ENCODE measurements at places on chromosomes 16 and 17. TPM values are rescaled to one million over a fixed set of nuclear protein-coding genes. Genes with fewer than 3 reads are reported as not detected.

- DNase-seq: no peak
- no peaks in the 10 kb centered on the region for H3K4me1 ChIP-seq
- no peaks in the 10 kb centered on the region for H3K27me3 ChIP-seq
- no peaks in the 10 kb centered on the region for H3K36me3 ChIP-seq
- no peak overlapping the region for H3K27ac ChIP-seq
- H3K4me3 ChIP-seq: no peak overlapping the region
Observed at GRCh38 chr17:26818736-26819135, 475.2 kb upstream of the WSB1 start.

DNA sequence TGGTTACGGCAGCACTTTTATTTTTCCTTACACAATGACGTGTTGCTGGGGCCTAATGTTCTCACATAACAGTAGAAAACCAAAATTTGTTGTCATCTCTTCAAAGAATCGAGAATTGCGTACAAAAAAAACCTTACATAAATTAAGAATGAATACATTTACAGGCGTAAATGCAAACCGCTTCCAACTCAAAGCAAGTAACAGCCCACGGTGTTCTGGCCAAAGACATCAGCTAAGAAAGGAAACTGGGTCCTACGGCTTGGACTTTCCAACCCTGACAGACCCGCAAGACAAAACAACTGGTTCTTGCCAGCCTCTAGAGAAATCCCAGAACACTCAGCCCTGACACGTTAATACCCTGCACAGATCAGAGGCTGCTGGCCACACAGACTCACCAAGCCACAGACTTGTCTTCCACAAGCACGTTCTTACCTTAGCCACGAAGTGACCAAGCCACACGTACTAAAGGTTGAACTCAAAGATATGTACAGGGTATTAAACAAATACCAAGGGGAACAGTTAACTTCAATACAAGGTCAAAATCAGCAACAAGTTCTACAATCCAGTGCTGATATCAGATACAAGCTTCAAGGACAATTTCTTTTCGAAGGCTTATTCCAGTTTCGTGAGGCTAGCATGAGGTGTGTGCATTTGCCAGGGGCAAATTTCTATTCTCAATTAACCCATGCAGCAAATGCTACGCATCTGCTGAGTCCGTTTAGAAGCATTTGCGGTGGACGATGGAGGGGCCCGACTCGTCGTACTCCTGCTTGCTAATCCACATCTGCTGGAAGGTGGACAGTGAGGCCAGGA, 2.4 kb downstream of the ACTG1 start:
- peak overlapping the region; percentile 92 for H3K4me3 ChIP-seq
- no peaks in the 10 kb centered on the region for H3K27me3 ChIP-seq
- peak overlapping the region; percentile 85 for H3K27ac ChIP-seq
- DNase-seq: no peak
- peaks cover 19% of the 10 kb centered on the region for H3K4me1 ChIP-seq

GRCh38 chr17:80894439-80894721, 97.3 kb upstream of the CHMP6 start:
- H3K27ac ChIP-seq: no peak overlapping the region
- peaks cover 40% of the 10 kb centered on the region for H3K4me1 ChIP-seq
- H3K4me3 ChIP-seq: no peak overlapping the region
- DNase-seq: no peak
- peaks cover 18% of the 10 kb centered on the region for H3K36me3 ChIP-seq

- no peaks in the 10 kb centered on the region for H3K36me3 ChIP-seq
- H3K4me1 ChIP-seq: no peaks in the 10 kb centered on the region
- no peak overlapping the region for H3K27ac ChIP-seq
- H3K27me3 ChIP-seq: no peaks in the 10 kb centered on the region
- no peak overlapping the region for H3K4me3 ChIP-seq
- no peak for DNase-seq
Observed at GRCh38 chr17:83008526-83008925, 70.9 kb upstream of the METRNL start.

GRCh38 chr17:75822119-75822799, 21.9 kb downstream of the UNC13D start:
- H3K27me3 ChIP-seq: no peaks in the 10 kb centered on the region
- no peak overlapping the region for H3K4me3 ChIP-seq

DNA sequence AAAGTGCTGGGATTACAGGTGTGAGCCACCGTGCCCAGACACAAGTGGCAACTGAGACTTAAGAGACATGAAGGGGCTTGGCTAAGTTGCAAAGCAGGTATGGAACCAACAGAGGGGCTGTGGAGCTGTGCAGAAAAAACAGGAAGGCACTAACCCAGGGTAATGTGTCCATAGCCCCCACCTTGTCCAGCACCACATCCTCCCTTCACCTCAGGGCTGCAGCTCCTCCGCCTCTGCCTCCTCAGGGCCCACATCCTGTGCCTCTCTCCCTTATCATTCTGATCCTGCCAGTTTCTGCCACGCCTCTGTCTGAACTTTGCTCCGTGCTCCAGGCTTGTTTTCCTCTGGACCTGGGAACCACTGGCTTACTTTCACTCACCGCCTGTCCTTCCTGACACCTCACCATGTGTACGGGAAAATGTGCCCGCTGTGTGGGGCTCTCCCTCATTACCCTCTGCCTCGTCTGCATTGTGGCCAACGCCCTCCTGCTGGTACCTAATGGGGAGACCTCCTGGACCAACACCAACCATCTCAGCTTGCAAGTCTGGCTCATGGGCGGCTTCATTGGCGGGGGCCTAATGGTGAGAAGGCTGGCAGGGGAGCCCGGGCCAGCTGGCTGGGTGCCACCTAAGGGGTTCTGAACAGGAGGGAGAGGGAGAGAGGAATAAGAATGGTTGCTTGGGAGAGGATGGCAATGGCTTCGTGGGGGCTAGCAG, at the start of gene TM4SF5:
TSS of gene TM4SF5 (plus strand) at position 368 of the 716 bp plus-strand sequence. CDS start at position 405, 37 bp downstream.
- H3K36me3 ChIP-seq: no peaks in the 10 kb centered on the region
- H3K4me1 ChIP-seq: no peaks in the 10 kb centered on the region
- DNase-seq: no peak
- no peak within 1 kb of the TSS for H3K4me3 ChIP-seq
- H3K27me3 ChIP-seq: no peaks in the 10 kb centered on the region
- no peak within 1 kb of the TSS for H3K27ac ChIP-seq

DNA sequence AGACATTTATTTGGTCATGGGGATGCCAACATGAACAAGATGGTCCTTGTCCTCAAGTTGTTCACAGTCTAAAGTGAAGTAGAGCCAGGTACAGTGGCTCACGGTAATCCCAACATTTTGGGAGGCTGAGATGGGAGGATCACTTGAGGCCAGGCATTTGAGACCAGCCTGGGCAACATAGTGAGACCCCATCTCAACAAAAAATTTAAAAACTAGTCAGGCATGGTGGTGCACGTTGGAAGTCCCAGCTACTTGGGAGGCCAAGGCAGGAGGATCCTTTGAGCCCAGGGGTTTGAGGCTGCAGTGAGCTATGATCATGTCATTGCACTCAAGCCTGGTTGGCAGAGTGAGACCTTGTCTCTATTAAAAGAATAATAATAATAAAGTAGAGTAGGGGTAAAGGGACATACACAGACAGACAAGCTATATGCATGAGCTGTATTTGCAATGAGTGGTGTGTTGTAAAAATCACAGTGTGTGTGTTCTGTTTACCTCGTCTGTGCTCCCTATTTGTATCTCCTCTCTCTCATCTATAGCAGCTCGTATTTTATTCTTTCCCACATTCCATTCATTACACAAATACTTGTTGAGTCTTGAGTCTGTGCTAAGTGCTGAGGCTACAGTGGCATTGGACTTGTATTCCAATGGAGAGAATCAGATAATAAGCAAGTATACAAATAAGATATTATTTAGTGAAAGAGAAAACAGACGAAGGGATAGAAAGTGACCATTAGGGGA, 73.9 kb upstream of the DHX40 start:
- no peak overlapping the region for H3K4me3 ChIP-seq
- DNase-seq: no peak
- no peaks in the 10 kb centered on the region for H3K36me3 ChIP-seq
- no peaks in the 10 kb centered on the region for H3K27me3 ChIP-seq
- no peak overlapping the region for H3K27ac ChIP-seq
- no peaks in the 10 kb centered on the region for H3K4me1 ChIP-seq

DNA sequence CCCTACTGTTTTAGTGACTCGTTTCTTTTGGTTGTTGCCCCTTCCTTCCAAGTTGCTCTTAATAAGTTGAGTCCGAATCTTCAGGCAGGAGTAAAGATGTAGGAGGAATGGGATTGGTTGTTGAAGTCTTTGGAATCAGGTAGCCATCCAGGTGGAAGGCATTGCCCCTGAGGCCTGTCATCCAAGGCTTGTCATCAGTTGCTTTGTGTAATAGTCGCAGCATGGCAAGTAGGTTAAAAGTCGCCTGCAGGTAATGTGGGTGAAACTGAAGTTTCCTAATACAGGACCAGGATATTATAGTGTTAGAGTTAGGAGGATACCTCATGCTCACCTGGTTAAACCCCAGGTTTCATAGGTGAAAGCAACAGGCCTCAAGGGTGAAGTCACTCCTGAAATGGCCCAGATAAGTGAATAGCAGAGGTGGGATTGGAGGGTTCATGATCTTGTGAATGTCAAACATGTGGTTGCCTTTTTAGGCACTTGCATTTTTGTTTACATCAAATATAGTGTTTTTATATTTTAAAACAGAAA, 934 bp downstream of the PCTP start:
- no peaks in the 10 kb centered on the region for H3K4me1 ChIP-seq
- DNase-seq: no peak
- H3K36me3 ChIP-seq: no peaks in the 10 kb centered on the region

GRCh38 chr17:66540131-66540781, 237.8 kb downstream of the PRKCA start:
- peaks cover 50% of the 10 kb centered on the region for H3K4me1 ChIP-seq
- DNase-seq: no peak
- H3K36me3 ChIP-seq: no peaks in the 10 kb centered on the region
- no peaks in the 10 kb centered on the region for H3K27me3 ChIP-seq

GRCh38 chr17:50785946-50786570, 18.7 kb upstream of the ANKRD40CL start:
- no peaks in the 10 kb centered on the region for H3K4me1 ChIP-seq
- DNase-seq: no peak
- H3K27me3 ChIP-seq: no peaks in the 10 kb centered on the region
- no peak overlapping the region for H3K4me3 ChIP-seq

GRCh38 chr16:2815299-2815771, 1.7 kb upstream of the PRSS21 start:
- no peak overlapping the region for H3K27ac ChIP-seq
- H3K4me3 ChIP-seq: no peak overlapping the region
- no peak for DNase-seq
- no peaks in the 10 kb centered on the region for H3K36me3 ChIP-seq
- H3K27me3 ChIP-seq: peaks cover 8% of the 10 kb centered on the region

The INCA1 gene
- 0.18 TPM for total RNA-seq

The TNS4 gene
- 3.1 TPM for total RNA-seq

The ARMC7 gene
- 15.9 TPM for total RNA-seq

The RABEP1 gene
- total RNA-seq: 64.0 TPM

The TERF2IP gene
- total RNA-seq: 90.6 TPM

The PIMREG gene
- total RNA-seq: 1.6 TPM

The RHBDF1 gene
- total RNA-seq: 0.59 TPM

Measured in CD8-positive, alpha-beta memory T cell (primary cell).